ENCODE measurements at places on chromosomes 11 and 22.
A peak's percentile ranks its signal among the peaks of the same experiment; 100 is the strongest.

GRCh38 chr11:68750195-68751003 is 921 bp downstream of the TESMIN start:
- DNase-seq = no peak

- DNase-seq = peak; percentile 37
Observed at GRCh38 chr11:63613517-63614135, 607 bp downstream of the PLAAT3 start.

GRCh38 chr11:11979488-11980117 is 28.8 kb downstream of the DKK3 start:
- no peak for DNase-seq

DNA sequence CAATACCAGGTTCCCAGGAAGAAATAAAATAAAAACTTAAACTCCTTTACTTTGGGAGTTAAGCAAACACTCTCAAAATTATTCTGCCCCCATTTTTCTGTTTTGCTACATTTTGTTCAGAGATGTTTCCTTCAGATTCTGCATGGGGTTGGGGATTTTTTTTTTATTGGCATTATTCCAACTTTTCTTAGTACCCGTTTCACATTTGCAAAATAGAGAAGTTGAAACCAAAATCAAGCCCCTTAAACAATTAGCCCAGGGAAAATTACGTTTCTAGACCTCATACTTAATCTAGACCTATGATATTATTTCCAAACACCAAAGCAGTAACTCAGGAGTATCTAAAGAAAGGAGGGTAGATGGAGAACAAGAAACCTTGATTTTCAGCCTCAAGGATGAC is 20.6 kb upstream of the MS4A7 start:
- DNase-seq = no peak

DNA sequence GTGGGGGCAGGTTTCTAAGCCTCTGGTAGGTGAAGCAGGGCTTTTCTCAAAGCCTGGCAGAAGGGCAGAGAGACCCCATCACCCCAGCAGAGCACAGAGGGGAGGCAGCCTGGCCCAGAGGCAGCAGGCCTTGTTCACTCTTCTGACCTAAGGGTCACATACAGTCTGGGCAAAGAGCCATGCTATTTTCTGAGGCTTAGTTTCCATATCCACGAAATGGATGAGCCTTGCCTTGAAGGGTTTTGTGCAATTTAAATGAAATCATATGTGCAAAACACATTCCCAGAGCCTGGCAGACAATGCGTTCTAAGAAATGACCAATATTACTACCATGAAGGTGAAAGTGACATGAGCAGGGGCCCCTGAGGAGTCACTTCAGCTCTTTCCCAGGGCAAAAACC is 44.5 kb downstream of the HIRA start:
- no peak for DNase-seq

- no peak for DNase-seq
Observed at GRCh38 chr11:124483422-124483821, 37.9 kb upstream of the OR8B8 start.

DNA sequence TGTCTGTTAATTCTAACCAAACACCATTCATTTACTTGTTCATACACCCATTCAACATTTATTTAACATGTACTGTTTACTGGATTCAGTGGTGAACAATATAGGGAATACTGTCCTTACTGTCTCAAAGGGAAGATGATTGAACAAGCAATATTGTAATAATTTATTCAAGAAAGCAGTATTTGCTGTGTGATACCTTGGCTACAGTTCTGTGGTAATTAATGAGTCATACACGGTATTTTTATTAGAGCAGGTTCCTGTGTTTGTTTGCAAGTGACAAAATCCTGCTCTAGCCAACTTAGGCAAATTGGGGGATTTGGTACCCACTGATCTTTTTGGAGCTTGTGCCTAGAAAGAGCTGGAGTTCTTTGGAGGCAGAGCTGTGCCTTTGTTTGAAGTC is 15.7 kb downstream of the PIH1D2 start:
- DNase-seq = no peak

DNA sequence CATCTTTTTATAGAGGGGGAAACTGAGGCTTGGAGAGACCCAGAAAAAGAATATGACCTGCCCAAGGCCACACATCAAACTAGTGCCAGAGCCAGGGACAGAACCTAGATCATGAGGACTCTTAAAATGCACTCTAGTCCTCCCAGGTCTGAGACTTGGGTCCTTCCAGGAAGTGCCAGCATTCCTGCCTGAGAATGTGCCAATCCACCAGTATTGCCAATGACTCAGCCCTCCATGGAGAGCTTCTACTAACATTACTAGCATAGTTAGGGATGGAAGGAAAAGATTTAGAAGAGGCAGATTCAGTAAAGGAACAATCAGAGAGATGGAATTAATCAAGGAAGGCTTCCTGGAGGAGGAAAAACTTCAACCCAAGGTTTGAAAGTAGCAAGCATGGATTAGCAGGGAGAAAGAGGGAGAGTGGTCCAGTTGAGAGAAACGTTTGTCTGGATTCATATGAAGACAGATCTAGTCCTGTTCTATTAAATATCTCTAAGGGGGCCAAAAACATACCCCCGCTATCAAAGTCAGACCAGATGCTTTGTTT is 20.1 kb upstream of the SMIM35 start:
- no peak for DNase-seq

GRCh38 chr11:45646275-45646927 is 19.0 kb downstream of the CHST1 start:
- DNase-seq = no peak

- DNase-seq = no peak
Observed at GRCh38 chr11:41320653-41321052, 138.8 kb downstream of the LRRC4C start.

DNA sequence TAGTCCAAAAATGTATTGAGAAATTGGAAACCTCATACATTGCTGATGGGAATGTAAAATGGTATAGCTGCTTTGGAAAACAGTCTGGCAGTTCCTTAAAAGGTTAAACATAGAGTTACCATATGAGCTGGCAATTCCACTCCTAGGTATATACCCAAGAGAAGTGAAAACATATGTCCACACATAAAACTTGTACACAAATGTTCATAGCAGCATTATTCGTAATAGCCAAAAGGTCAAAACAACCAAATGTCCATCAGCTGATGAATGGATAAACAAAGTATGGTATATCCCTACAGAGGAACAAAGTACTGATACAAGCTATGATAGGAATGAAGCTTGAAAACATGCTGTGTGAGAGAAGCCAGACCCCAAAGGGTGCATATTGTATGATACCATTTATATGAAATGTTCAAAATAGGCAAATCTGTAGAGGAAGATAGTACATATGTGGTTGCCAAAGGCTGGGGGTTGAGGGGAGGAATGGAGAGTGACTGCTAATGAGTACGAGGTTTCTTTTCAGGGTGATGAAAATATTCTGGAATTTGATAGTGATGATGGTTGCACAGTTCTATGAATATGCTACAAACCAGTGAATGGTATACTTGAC is 85.8 kb downstream of the ZBTB16 start:
- no peak for DNase-seq

DNA sequence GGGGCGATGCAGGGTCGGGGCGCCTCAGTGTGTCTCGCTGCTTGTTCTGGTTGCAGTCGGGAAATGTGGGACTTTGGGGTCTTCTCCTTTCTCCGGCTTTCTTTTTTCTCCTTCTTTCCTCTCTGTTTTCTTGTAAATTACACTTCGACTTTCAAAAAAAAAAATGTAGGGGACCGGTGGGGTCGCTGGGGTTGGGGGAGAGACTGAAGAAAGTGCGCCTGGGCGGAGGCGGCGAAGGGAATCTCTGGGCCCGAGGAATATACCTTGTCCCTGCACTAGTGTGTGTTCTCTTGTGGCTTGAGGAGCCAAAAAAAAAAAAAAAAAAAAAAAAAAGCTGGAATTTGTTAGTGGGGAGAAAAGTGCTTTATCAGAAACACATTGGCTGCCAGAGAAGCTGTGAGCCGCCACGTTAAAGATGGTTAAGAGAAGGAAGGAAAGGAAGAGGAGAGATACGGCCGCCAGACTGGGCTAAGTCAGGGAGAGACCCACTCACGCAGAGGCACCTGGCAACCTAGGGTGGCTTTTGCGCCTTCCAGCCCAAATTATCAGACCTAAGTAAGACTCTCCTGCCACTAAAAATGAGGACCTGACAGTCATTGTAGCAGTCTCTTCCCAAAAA is 8.4 kb upstream of the FLI1 start:
- no peak for DNase-seq

- no peak for DNase-seq
Observed at GRCh38 chr11:841981-842369, 354 bp downstream of the POLR2L start.
